NCI-H345 (cell line): ENCODE measurements at places on chromosomes 6 and 20.

- DNase-seq, result no peak
These were observed 56.9 kb downstream of the FAM229B start for GRCh38 chr6:112144145-112144926.

GRCh38 chr20:23334111-23334510, 16.5 kb upstream of the NXT1 start:
- no peak for DNase-seq

GRCh38 chr6:41579088-41579610, 33.0 kb downstream of the FOXP4 start:
- DNase-seq, result no peak

DNA sequence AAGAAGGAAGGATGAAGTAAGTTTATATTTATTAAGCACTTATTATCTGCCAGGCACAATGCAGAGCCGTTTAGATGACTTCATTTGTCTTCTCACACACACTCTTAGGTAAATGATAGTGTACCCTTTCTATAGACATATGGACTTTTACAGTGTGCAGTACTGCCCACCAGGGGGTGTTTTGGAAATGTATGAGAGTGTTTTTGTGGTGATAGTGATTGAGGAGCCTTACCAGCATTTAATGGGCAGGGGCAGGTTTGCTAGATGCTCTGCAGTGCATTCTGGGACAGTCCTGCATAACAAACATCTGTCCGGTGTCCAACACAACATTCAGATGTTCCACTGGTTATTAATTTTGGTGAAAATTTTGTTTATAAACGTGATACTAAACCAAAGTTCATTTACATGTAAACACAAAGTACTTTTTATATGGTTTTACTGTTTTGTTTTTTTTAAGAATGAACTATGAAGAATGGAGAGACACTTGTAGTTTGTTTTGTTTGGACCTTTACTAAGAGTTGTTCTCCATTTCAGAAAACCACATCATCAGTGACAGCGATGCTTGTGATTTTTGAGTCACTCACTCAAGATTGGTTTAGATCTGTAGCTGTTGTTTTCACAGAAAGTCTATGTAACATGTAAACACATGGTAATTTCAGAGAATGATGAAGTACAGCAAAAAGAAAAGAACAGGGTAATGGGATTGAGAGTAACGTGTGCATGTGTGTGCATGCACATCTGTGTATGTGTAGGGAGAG, 19.9 kb downstream of the KCNS1 start:
- DNase-seq, result no peak

DNA sequence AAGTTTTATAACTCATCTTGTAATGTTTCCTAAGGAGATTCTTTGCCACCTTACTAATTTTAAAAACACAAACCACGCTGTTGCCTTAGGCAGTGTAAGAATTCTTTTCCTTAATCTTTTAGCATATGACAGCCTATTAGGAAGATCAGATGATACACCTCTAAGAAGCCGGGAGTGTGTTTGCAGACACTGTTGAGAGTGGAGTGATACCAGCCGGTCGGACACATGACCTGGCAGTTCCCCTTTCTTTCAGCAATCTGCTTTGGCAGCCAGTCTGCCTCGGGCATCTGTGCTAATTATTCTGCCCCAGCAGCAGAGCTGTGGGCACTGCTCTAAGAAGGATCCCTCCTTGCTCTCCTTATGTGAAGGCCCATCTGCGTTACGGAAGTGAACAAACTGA, 50.9 kb downstream of the PLCB4 start:
- DNase-seq, result no peak

GRCh38 chr6:68778356-68779020, 143.4 kb downstream of the ADGRB3 start:
- DNase-seq, result peak; percentile 67

GRCh38 chr20:44018259-44018941, 103.7 kb downstream of the TOX2 start:
- peak; percentile 99 for DNase-seq
